Brain pericyte (primary cell): ENCODE measurements at places on chromosomes 6 and 20.

DNA sequence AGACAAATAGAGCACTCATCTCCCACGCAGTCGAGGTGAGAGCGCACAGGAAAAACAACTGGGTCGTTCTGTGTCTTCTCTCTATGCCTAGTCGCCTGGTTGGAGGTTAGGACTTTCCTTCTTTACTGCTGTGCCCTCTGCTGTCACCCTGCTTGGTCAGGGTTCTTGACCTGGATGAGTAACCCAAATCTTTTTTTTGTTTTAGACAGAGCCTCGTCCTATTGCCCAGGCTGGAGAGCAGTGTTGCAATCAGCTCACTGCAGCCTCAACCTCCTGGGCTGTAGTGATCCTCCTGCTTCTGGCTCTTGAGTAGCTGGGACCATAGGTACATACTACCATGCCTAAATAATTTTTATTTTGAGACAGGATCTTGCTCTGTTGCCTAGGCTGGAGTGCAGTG is 24.5 kb downstream of the PRPF6 start:
- no peak for DNase-seq

DNA sequence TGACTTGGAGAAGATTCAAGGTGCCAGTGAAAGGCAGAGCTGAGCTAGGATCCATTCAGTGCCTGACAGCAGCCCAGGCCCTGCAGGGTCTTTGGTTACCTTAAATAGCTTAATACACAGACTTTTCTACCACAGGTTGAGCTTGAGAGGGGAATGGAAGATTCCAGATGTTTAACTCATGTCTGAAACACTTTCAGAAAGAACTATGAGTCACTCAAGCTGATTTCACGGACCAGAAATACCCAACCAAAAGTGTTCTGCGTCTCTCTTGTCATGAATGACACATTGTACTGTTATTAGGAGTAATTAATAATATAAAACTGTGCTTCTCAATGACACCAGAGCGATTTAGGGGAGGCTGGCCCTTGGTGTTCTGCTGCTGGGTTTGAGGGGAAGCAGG is 6.4 kb upstream of the PMEPA1 start:
- DNase-seq, result no peak

- no peak for DNase-seq
Measured at GRCh38 chr20:24109537-24109936, 121.0 kb upstream of the GGTLC1 start.

- DNase-seq, result no peak
Measured at GRCh38 chr6:13467216-13467600, 20.2 kb downstream of the GFOD1 start.

DNA sequence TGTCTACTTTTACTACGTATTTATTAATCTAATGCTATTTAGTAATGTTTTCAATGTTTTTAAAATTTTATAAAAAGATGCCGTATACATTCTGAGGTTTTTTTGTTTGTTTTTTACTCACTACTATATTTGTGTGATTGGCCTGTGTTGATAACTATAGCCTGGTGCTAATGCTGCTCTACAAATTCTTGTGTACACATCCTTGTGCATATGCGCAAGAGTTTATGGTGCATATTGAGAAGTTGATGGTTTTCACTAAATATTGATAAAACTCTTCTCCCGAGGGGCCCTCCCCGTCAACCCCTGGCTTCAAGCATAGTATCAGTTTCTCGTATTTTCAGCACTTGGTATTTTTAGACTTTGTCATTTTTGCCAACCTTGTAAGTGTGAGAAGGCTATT is 59.9 kb downstream of the E2F3 start:
- no peak for DNase-seq

DNA sequence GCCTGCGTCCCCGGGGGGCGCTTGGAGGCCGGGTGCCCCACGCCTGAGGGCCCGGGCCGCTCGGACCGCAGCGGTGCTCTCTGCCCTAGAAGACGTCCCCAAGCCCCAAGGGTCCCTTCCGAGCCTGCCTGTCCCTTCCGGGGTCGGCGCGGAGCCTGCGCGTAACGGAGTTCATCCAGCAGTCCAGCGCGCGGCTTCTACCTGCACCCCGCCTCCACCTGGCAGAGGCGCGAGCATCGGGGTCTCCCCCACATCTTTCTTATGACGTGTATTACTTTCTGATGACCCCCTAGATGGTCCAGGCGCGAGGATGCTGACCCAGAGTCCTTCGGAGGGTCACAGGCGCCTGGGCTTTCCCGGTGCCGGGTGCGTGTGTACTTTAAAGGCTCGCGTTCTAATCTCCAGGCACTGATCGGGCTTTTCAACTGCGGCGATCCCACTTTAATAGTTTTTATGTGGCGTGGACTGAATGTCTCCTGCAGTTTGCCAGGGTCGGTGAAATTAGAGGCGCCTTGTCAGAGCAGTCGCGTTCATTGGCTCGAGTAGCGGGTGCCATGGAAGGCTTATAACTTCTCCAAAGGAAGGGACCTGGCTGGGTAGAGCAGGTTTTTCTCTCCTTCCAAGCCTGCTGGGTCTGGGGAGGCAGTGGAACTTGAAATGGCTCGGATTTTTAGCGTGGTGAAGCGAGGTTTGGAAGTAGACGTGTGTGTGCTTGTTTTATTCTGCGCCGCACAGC is 912 bp downstream of the EYA4 start:
- DNase-seq, result no peak

- DNase-seq, result peak; percentile 82
Measured at GRCh38 chr6:132198896-132199295, 202.4 kb downstream of the MOXD1 start.

- DNase-seq, result no peak
Measured at GRCh38 chr20:16003310-16003709, 569.9 kb downstream of the KIF16B start.

GRCh38 chr6:108598305-108598863 is 37.7 kb downstream of the FOXO3 start:
- DNase-seq, result no peak

DNA sequence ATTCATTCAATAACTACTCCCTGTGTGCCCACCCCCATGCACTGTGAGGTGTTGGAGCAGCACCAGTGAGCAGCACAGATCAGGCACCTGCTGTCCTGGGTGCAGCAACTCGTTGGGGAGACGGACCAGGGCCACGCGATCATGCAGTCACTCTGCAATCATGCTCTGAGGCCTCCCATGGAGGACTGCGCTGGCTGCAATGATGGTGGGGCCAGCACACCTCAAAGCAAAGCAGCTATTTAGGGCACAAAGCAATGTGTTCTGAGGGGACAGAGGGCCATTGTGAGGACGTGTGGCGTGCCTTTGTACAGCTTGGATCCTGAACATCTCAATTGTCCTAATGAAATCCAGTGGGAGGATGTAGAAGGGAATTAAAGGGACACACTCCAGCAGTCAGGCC is 41.0 kb upstream of the MPC1 start:
- DNase-seq, result no peak

- no peak for DNase-seq
Measured at GRCh38 chr6:22666021-22666420, 96.7 kb downstream of the HDGFL1 start.

DNA sequence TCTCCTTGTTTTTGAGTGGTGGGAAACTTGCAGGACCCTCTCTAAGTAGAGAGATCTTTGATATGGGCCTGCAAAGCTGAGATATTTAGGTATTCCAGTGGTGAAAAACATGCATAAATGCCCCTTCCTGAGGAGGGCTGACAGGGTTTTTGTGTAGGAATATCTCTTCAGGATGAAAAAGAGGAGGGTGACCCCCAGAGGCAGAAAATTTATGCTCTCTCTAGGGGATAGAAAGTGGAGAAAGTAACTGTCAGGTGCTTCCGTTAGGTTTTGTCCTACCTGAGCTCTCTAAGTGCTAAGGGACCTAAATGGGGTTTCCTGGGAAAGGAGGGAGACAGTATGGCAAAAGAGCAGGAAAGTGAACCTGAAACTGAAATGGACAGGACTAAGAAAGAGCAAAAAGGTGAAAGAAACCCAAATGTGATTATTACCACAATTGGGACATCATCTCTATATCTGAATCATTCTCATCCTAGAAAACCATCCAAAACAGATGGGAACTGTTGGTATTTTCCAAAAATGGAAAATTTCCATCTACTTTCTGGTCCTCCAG is 2.0 kb downstream of the COL19A1 start:
- no peak for DNase-seq

DNA sequence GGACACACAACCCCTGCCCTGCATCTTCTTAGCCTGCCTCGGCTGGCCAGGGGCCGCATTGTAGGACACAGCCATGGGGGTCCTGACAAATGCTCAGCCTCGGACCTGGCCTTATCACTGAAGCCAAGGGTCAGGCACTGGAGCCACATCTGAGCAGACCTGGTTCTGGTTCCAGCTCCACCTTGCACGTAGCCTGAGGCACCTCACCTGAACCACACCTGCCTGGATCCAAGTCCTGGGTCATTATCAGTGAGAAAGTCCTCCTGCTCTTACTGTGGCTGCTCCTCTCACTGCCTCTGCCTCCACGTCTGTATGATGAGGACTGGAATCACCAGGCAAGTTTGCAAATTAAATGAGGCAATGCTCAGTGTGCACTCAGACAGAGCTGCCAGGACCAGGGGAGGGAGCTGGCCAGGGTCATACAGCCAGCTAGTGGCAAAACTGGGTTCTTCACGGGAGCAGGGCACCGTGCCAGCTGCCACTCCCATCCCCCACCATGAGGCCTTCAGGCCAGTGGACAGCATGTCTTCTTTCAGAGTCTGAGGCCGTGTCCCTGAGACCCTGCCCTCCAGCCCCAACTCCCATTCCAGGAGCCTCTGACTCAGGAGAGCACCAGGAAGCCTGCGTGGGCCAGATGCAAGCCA is 40.2 kb downstream of the MRPL14 start:
- DNase-seq, result no peak

DNA sequence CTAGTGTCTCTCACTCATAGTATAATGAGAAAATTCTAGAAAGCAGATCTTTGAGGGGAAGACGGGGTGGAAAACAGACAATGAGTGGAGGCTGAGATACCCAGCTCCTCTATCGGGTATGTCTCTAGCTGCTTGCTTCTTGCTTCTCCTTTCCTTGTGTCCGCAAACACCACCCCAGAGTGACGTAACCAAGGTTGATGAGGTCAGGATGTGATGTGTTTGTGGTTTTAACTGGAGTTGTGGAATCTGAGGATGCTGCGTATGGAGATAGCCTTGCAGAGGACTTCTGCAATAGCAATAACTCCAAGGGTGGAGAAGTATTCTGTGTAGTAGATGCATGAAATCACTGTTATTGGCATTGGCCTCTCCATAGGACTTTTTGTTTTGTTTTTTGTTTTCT is 132.7 kb upstream of the IFNGR1 start:
- DNase-seq, result no peak

GRCh38 chr6:156242206-156242605 is 535.0 kb upstream of the ARID1B start:
- DNase-seq, result no peak

- DNase-seq, result no peak
Measured at GRCh38 chr6:106529438-106529837, 99.9 kb downstream of the RTN4IP1 start.

DNA sequence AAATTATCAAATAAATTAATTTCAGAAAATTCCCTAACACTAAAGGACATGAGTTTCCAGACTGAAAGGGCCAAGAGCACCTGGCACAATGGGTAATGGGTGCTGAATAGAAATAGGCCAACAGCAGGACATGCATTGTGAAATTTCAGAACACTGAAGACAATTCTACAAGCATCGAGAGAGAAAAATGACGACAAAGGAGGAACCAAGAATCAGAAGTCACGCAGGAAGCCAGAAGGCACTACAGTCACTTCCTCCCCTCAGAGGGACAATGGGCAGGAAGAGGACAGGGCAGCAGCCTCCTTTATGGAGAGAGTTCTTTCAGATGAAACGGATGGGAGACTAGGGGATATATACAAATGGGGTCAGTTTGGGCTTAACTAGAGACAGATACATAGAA is 29.6 kb downstream of the PCNA start:
- no peak for DNase-seq

GRCh38 chr6:160128879-160129516 is 7.4 kb downstream of the SLC22A1 start:
- no peak for DNase-seq

DNA sequence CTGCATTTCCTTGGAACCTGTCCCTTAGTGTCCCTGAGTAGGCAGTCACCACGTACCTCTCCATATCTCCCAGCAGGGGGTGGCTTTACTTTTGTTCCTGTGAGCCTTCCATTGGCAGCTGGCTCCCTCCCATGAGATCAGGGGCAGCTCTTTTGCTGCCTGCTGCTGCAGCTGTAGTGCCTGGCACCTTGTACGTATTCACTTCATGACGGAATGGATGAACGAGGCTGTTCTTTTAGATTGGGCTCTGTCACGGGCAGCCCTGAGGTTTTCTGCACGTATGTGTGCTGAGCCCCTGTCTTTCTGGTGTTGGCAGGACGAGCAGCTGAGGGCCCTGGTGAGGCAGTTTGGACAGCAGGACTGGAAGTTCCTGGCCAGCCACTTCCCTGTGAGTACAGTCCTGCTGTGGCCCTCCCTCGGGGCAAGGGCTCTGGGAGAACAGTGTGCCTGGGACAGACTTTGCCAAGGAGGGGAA is 14.6 kb downstream of the MYBL2 start:
- DNase-seq, result no peak

GRCh38 chr6:42294759-42295158 is 77.1 kb upstream of the MRPS10 start:
- DNase-seq, result no peak

DNA sequence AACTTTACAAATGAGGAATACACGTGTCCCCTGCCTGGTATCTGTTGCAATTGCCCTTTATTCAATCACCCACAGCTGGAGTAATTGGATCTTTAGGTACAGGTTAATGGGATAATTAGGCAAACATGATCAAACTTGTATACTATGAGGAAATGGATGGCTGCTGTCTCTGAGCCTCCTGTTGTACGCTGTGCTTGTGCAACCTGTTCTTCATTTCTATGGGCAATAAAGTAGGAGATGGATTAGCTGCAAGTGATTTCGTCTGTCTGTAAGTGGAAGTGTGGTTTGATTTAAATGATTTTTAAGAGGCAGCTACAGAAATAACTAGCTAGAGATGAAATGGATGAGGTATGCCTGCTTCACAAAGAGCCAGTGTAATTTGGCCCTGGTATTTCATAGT is 474.1 kb downstream of the RNF144B start:
- no peak for DNase-seq

DNA sequence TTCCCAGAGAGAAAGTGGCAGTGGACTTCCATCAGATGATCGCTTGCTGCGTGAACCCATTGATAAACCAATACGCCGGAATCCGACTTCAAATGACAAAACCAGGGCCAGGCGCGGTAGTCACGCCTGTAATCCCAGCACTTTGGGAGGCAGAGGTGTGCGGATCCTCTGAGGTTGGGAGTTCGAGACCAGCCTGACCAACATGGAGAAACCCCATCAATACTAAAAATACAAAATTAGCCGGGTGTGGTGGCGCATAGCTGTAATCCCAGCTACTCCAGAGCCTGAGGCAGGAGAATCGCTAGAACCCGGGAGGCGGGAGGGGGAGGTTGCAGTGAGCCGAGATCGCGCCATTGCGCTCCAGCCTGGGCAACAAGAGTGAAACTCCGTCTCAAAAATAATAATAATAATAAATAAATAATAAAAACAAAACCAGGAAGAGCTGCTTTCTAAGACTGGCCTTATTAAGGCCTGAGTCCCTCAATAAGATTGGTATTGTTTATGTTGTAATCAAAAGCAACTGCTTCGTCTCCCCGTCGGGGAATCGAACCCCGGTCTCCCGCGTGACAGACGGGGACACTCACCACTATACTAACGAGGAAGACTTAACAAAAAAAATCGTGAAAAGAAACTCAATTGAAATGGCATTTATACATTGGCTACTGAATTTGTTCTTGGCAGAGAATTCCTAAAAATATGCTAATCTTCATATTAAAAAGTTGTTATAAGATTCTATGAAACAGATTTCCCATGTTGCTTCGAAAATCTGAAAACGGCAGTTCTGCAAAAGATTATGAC is 110.2 kb upstream of the ZNF184 start:
- DNase-seq, result no peak
